ENCODE measurements at places on chromosomes 6 and 20.

DNA sequence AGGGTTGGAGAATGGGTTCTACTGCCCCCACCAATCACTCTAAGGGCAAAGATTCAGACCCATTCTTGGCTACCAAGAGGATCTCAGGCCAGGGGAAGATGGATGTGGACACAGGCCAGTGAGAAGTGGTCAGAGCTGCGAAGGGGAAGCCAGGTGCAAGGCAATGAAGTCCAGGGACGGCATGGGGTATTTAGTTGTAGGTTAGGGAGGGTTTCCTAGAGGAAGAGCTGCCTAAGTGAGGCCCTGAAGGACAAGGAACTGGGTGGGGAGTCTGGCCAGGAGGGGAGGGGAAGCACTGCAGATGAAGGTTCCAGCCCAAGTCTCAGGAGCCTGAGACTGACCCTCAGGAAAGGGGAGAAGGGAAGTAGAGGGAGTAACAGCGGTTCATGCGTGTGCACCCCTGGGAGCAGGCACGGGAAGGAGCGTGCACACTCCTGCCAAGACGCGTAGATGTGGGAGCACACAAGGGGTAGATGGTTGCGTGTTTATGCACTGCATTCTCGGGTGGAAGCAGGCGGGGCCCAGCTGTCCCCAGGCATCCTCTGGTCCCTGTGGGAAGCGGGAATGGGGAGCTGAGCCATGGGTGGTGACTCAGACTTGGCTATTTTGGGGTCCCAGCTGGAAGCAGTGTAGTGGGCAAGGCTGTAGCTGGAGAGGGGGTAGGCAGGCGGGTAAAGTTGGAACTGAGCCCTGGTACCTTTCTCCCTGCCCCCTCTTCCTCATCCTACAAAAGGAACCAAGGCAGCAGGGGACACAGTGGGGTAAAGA, 3.3 kb downstream of the ACTL10 start:
- DNase-seq: no peak

DNA sequence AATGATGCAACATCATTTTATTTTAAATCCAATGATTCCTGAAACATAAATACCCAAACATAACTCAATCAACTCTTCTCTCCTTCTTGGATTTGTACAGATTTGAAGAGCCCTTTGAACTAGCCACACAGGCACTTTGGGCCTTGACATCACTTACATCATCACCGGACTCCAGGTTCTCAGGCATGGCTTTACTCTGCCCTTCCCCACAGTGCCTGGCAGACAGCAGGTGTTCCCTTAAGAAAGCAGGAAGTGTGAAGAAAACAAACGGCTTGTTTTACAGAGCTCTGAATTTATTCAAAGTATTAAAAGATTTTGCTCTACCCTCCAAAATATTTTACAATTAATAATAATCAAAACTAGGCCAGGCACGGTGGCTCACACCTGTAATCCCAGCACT, 54.8 kb upstream of the GCM1 start:
- DNase-seq: no peak

GRCh38 chr6:105001063-105001462, 44.2 kb downstream of the LIN28B start:
- DNase-seq: no peak

DNA sequence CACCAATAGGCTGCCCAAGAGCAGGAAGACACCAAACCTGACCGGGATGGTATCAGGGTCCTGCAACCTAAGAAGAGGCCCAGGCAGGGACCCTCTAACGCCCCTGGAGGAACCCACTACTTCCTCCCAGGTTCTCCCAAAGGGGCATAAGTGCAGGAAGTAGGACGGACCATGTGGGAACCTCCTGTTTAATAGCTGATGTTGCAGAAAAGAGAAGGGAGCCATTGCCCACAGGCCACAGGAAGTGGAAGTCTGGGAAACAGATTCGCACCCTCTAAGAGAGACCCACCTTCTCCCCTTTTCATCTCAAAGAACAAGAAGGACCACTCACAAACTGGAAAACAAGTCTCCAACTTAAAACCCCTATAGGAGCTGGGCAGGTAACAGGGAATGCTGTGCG, 18.1 kb downstream of the PREX1 start:
- no peak for DNase-seq

- no peak for DNase-seq
These were observed 91.2 kb downstream of the ARID1B start for GRCh38 chr6:156868385-156868784.

GRCh38 chr6:133980168-133980567, 27.1 kb downstream of the TBPL1 start:
- DNase-seq: no peak

GRCh38 chr20:46022411-46023147, 6.4 kb upstream of the SLC12A5 start:
- peak; percentile 12 for DNase-seq

GRCh38 chr6:27178407-27178730, 69.1 kb upstream of the PRSS16 start:
- no peak for DNase-seq

DNA sequence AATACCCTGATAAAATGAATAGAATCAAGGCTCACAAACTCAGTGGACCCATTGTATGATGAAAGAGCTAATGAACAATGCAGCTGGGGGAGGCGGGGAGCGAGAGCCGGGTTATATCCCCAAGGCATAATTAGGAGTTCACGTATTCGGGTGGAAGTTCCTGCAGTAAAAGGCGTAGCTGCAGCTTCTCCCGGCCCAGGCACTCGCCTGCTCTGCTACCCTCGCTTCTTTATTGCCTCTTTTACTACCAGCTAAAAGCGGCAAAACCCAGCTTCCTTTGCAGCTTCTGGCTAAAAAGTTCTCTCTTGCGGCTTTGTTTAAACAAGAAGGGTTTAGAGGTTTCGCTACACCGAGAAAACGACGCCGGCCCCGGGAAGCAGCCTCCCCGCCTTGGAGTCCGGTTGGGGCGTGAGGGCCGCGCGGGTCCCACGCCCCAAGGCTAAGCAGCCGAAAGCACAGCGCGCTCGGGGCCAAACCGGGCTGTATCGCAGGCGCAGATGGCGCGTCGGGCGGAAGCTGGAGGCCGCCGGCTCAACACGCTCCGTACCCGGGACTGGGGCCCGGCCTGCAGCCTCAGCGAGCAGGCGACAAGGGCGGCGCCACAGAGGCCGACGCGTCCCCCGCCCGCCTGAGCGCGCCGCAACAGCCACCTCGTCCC, 1.6 kb downstream of the ZBTB2 start:
- peak; percentile 81 for DNase-seq

DNA sequence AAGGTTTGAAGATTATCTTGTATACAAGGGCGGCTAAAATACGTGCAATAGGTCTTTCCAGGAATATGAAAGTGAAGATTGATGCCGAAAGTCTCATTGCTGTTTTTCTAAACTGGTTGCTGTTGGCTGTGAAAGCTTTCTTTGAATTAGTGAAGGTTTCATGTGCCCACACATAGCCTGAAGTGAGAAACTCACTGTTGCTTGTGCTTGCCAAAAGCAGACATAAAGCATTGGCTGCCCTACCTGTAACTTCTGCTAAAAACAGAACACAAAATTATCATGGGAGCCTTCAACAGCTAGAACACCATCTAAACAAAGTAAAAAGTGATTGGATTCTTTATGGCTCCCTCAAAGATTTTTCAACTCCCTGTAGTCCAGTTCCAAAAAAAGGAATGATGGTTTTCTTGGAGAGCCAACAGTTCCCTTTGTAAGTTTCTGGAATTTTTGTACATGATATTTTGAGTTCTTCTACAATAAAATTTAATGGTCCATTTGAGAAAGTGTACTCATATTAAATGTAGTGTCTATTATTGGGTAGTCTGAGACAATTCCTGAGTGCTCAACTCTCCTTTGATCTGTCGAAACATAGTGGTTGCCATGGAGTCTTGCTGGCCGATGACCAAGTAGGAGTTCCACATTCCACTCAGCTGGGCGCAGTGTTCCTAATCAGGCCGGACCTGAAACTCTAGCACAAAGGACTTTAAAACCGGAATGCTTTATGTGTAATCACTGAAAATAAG, 68.5 kb downstream of the PLEKHG1 start:
- DNase-seq: peak; percentile 82

GRCh38 chr6:147099974-147100373, 104.2 kb upstream of the STXBP5 start:
- DNase-seq: peak; percentile 53

- peak; percentile 63 for DNase-seq
These were observed 560.1 kb downstream of the UTRN start for GRCh38 chr6:144845186-144845585.

GRCh38 chr20:64033981-64034493, 1.9 kb upstream of the C20orf204 start:
- no peak for DNase-seq

DNA sequence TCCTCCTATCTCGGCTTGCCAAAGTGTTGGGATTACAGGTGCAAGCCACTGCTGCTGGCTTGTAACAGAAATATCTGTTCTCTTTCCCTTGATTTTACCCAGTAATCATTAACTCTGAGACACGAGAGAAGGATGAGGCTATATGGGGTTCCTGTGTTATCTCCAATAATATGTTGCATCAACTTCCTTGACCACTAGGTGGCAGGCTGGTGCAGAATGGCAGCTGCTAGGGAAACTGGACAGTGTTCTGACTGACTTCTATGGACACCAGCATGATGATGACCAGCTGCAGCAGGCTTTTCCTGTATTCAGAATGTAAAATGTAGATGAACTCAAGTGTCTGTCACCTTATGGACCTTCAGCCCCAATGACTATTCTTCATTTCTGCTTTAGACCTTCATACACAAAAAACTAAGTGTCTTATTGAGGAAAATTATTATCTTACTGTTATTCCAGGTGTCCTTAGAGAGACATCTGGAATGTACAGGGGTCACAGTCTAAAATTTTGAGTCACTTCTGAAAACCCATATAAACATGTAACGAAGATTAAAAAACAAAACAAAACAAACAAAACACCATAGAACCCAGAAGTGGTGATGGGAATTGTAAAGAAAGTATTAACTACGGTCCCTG, 20.4 kb upstream of the CD109 start:
- peak; percentile 69 for DNase-seq

DNA sequence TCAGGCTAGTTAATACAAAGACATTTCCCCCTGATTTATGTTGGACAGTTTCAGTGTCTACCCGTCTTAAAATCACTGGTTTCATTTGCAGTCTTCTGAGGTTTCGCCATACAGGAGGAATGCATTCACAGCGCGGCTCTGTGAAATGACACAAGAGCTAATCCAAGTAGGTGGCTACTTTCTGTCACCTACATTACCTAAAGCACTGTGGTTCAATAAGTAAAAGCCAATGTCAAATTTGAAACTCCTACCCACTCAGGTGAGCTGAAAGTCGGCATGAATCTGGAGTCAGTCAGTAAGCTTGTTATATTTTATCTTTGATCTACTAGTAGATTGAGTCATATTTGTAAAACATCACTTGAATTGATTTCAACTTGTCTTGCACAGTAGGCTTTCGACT, 370.8 kb downstream of the LAMA2 start:
- DNase-seq: no peak

DNA sequence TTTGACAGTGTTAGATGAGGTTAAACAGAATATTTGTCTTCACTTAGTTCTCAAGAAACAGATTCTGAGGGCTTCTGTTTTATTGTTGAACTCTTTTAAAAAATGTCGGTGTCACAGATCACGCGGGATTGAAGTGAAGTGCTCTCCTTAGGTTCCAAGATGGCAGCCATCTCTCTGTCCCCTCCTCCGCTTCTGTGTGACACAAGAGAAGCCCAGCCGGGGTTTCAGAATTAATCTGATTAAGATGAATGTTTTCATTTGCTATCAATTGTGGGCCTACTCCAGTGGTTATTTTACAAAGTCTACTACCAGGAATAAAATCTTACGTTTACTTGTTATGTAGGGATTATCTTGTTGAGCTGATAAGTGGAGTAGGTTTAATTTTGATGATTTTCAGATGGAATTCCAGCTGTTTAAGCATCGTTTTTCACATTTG, 10.9 kb downstream of the HIVEP1 start:
- DNase-seq: no peak

DNA sequence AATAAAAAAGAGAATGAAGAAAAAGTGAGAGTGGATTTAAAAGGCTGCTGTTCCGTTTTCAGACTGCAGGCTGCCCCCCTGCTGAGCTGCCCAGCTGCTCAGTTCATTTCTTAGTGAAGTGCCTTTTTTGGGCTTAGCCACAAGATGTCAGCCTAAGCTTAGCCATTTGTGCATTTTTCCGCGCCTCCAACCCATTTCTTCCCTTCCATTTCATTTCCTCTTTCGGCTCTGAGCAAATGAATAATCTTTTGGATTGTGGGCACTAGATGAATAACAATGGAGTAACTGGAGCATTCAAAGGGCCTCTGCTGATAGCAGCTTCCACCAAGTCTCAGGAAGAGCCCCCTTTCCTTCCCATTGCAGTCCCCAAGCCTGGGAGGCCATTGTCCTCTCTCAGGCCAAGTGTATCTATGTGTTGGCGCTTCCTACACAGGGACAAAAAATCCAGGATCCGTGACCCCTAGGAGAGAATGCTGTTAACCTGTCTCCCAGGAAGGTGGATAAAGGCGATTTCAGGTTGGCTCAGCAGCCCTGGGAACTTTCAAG, 83.5 kb upstream of the SPTLC3 start:
- DNase-seq: peak; percentile 84
